ENCODE measurements at places on chromosomes 6 and 20. TPM values are rescaled to one million over a fixed set of nuclear protein-coding genes. Genes with fewer than 3 reads are reported as not detected.

DNA sequence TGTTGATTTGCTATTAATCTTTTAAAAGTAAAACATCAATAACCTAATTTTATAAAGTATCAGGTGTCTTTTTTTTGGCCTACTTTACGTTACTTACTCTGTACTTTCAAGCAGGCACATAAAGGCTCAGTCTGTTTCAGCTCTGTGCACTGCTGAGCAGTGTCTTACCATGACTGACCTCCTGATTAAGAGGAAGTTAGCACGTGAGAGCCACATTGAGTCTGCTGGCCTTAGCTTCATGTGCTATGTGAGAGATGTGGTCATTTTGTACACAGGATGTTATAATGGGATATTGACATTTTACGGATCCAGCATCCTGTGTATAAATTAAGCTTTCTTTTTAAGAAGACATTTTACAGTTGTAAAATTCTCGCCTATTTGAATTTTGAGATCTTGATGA is 31.9 kb downstream of the ARID1B start:
- H3K4me3 ChIP-seq = no peak overlapping the region
- no peak overlapping the region for H3K27ac ChIP-seq
- H3K36me3 ChIP-seq = no peaks in the 10 kb centered on the region
- DNase-seq = no peak

GRCh38 chr6:108492131-108492766 is 68.5 kb upstream of the FOXO3 start:
- no peaks in the 10 kb centered on the region for H3K27me3 ChIP-seq
- no peak overlapping the region for H3K4me3 ChIP-seq
- H3K27ac ChIP-seq = no peak overlapping the region
- H3K36me3 ChIP-seq = no peaks in the 10 kb centered on the region

GRCh38 chr6:154485815-154486214 is 24.7 kb downstream of the CNKSR3 start:
- H3K4me1 ChIP-seq = no peaks in the 10 kb centered on the region
- H3K36me3 ChIP-seq = no peaks in the 10 kb centered on the region
- DNase-seq = no peak
- H3K27me3 ChIP-seq = no peaks in the 10 kb centered on the region

DNA sequence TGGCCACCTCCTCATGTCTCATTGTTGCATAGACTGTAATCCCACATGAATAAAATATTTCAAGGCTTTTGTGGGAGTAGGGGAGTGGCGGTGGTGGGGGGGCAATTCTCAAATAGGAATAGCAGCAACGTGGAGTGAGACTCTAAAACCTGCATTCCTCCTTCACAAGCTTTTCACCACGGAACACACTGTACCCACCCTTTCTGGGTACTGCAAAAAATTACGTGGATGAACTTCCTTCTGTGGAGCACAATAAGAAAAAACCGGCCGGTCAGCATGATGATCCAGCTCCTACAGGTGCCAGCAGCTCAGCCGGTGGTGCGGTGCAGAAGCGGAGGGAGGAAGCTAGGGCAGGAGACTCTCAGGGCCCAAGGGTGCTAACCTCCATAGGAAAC is 930 bp upstream of the RRAGD start:
- H3K27ac ChIP-seq = no peak overlapping the region
- no peak for DNase-seq
- H3K27me3 ChIP-seq = peaks cover 39% of the 10 kb centered on the region

Gene PRDM13
- 0.10 TPM for total RNA-seq

Gene LRRN4
- 2.2 TPM for total RNA-seq

Gene TNFRSF6B
- 3.8 TPM for total RNA-seq

GRCh38 chr20:55538261-55538908 is 466.9 kb downstream of the CBLN4 start:
- H3K4me3 ChIP-seq = no peak overlapping the region
- DNase-seq = no peak
- H3K27me3 ChIP-seq = no peaks in the 10 kb centered on the region
- no peaks in the 10 kb centered on the region for H3K4me1 ChIP-seq

GRCh38 chr20:46523696-46524328 is 10.5 kb upstream of the ZNF334 start:
- no peaks in the 10 kb centered on the region for H3K36me3 ChIP-seq
- no peak overlapping the region for H3K27ac ChIP-seq
- H3K4me1 ChIP-seq = no peaks in the 10 kb centered on the region
- no peaks in the 10 kb centered on the region for H3K27me3 ChIP-seq

Gene PPIL6
- 1.5 TPM for total RNA-seq

DNA sequence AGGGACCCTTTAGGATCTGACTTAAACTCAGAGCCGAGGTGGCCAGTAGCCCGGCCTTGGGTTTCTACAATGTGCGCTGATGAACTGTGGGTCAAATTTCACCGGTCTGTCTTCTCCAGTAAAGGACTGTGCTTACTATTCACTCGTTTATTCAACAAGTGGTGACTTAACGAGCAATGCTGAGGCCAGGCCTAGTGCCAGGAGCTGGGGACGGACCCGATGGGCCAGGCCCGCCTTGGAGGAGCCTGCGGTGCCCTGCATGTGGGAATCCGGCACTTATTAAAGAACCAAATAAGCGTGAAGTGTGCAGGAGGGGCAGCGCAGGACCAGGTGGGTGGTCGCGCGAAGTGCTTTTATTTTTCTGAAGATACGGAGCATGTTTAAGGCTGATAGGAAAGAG is 24.0 kb downstream of the CTCFL start:
- no peaks in the 10 kb centered on the region for H3K36me3 ChIP-seq
- no peak overlapping the region for H3K4me3 ChIP-seq
- DNase-seq = no peak
- no peak overlapping the region for H3K27ac ChIP-seq
- H3K4me1 ChIP-seq = peaks cover 6% of the 10 kb centered on the region

- no peak overlapping the region for H3K27ac ChIP-seq
- H3K4me3 ChIP-seq = no peak overlapping the region
- 0 out of 2 replicates have a peak, but pooled peaks cover under 1% of the 10 kb centered on the region for H3K4me1 ChIP-seq
- peaks cover 24% of the 10 kb centered on the region for H3K27me3 ChIP-seq
- H3K36me3 ChIP-seq = peaks cover 4% of the 10 kb centered on the region
Measured at GRCh38 chr6:117924690-117925089, 17.6 kb downstream of the SLC35F1 start.

DNA sequence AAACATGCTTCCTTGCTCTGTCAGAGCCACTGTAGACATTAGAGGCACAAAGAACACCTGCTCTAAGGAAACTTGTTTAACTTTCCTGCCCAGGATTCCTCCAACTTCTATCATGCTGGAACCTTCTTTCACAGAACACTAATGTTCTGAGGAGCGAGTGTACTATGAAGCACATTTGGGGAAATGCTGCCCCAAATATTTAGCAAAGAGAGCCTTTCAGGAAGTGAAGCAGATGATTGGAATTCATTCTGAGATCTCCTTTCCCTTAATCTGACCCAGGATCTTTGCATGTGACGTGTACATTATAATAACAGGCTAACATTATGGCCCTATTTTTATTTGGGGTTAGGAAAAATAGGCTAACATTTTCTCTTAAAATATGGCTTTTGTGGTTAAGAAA is 21.0 kb upstream of the FYN start:
- H3K4me1 ChIP-seq = peaks cover 19% of the 10 kb centered on the region
- no peak overlapping the region for H3K4me3 ChIP-seq
- no peaks in the 10 kb centered on the region for H3K27me3 ChIP-seq
- H3K36me3 ChIP-seq = no peaks in the 10 kb centered on the region
- H3K27ac ChIP-seq = no peak overlapping the region

GRCh38 chr20:44319839-44320422 is 8.9 kb upstream of the FITM2 start:
- H3K27ac ChIP-seq = no peak overlapping the region
- no peaks in the 10 kb centered on the region for H3K27me3 ChIP-seq

Gene KHDC1L
- not detected for total RNA-seq

Gene DNAH8
- not detected for total RNA-seq

Data from GM23338 (cell line).